ENCODE measurements at places on chromosomes 2 and 18.

- DNase-seq, result no peak
Observed at GRCh38 chr2:85812094-85812735, 58.4 kb downstream of the ATOH8 start.

DNA sequence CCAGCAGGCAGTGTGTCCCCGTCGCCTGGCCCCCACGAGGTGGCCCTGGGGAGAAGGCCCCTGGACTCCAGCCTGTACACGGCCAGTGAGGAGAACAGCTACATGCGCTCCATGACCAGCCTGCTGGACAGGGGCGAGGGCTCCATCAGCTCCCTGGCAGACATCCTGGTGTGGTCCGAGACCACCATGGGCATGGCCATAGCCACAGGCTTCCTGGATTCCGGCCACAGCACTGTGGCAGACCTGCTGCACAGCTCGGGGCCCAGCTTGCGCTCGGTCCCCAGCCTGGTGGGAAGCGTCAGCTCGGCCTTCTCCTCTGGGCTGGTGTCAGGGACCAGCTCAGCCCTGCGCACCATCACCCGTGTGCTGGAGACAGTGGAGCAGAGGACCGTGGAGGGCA, 1.0 kb downstream of the TEX44 start:
- no peak for DNase-seq

DNA sequence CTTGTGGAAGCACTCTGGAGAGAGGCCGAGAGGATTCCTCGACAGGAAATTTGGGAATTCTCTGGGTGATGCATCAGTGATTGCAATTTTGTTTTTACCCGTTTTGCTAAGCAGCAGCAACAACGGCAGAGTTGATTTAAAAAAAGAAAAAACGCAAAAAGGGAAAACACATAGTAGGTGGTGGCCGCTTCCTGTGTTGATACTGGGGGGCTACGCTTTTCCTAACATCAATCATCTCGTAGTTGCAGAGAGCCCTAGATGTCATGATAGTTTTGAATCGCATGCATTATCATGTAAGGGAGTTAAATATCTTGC, 271 bp upstream of the RBM43 start:
- DNase-seq, result no peak

DNA sequence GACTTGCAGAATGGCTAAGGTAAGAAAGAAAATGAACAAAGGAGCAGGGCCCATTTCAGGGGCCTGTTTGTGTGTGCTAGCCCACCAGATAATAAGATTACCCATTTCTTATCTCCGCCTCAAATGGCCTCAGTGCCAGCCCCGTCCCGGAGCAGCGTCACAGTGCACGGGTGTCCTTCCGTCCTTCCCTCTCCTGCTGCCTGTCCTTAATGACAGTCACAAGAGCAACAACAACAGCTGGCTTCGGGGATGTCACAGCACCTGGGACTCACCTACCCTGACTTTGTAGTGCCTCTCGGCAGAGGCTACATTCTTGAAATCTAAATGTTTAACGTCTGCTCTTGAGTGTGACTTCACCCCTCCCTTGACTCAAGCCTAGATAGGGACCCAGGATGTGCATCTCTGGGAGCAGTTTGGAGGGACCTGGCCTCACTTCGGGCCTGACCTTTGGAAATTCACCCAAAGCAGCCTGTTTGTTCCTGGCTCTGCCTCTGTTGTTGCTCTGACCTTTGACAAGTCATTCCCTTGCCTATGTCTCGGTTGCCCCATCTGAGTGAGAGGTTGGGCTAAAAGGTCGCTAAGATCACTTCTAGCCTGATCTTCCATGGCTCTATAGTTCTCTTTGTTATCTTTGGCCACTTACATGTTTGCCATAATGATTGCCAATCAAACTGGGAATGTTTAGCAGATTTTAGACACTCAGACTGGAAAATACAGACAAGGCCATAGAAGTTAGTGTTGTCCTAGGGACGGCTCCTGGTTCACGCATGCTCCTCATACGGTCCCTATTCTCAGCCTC, 122.5 kb downstream of the KLHL29 start:
- DNase-seq, result no peak

GRCh38 chr2:10433947-10434885, 13.9 kb downstream of the ODC1 start:
- no peak for DNase-seq

DNA sequence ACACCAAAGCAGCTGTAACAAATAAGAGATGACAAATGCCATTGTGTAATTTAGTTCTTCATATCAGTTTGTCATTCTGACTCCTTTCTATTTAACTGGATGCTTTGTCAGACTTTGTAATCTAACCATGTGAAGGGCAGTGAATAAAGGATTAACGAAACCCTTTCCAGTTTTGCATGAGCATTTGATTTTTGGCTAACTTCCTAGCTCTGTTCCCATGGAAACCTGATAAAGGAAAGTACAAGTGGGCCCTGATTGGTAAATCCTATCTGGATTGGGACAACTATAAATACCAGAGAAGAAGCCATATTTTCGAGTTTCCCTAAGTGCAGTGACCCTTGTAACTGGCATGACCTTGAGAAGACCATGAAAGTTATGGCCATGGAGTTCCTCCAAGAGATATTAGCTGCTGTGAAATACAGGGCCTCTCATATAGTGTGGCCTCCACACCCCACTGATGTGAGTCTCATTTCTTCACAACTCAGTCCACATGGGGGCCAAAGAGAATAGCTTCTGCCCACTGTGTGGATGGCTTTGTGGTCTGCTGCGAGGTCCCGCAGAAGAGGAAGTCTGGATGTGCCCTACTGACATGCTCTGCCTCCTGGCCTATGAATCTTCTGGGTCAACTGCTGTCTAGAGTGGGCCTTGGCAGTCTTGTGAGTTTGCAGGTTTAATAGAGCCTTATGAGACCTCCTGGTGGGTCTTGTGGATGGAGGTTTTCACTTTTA, 38.2 kb upstream of the CYP1B1 start:
- no peak for DNase-seq

DNA sequence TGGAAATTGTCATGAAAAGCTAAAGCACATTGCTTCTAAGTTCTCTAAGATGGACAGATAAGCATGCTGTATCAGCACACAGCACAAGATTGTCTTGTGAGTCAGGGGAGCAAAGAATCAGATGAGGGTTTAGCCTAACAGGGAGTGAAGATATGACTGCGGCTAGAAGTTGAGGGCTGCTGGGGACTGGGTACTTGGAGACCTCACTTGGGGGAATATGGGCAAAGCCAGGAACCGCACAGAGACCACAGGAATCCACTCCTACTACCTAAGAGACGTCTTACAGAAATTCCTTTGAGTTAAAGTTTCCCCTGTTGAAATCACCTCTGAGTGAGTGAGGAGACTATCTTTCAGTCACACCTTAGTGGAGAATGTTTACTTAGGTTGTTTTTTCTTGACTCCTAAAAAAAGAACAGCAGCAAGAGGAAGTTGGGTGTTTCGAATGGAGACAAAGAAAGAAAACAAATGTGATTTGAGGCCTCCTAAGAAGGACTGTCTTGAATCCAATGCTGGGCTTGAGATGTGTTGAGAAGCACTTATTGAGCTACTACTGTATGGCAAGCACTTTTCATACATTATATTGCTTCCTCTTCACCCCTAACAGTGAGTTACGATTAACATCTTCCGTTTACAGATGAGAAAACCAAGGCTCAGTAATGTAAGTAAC, 100.7 kb downstream of the ANKRD44 start:
- no peak for DNase-seq

DNA sequence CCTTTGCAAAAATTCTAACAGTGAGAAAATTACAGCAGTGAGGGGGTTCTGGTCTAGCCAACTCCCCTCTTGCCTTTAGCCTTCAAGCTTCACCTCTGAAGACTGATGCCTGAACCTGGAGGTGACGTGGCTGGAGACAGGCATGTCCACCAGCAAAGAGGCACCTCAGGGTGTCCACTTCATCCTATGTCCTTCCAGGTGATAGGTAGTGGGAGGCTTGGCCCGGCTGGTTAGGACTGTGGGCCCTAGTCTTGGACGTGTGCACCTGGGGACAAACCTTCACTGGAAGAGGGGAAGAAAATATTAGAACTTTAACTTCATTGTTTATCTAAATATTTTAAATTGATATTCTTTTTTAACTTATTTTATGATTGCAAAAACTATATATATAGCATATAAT, 35.5 kb upstream of the EDAR start:
- DNase-seq, result no peak

DNA sequence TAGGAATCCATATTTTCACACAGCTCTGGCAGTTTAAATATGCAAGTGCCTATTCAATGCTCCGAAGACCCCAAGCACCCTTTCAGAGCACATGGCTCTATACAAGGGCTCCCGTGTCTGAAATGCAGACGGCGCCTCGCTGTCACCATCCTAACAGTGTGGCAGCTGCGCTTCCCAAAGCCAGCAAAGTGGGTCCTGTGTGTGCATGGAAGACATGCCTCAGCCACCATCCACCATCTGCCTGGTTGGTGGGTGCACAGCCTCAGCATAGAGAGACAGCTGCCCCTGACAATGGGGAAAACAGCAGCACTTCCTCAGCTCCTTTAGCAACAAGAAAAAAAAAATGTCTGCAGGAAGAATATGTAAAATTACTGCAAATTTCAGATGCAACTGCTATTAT, 218.1 kb downstream of the SP3 start:
- DNase-seq, result no peak

DNA sequence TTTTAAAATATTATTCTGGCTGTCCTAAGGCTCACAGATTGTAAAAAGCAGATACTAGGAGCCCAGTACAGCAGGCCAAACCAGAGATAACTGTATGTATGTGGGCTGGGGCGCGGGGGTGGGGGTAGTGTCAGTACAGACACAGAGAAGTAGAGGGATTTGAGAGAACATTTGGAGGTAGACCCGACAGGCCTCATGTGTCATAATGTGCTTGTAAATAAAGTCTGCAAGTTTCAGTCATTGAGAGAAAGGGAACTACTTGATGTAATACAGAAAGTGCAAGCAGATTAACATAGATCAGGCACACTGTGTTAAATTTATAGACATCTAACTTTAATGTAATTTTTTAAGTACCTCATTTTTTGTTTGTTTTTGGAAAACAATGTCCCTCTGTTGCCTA, 7.4 kb upstream of the POLI start:
- DNase-seq, result no peak

GRCh38 chr18:22314001-22314400, 103.7 kb downstream of the CTAGE1 start:
- DNase-seq, result no peak

DNA sequence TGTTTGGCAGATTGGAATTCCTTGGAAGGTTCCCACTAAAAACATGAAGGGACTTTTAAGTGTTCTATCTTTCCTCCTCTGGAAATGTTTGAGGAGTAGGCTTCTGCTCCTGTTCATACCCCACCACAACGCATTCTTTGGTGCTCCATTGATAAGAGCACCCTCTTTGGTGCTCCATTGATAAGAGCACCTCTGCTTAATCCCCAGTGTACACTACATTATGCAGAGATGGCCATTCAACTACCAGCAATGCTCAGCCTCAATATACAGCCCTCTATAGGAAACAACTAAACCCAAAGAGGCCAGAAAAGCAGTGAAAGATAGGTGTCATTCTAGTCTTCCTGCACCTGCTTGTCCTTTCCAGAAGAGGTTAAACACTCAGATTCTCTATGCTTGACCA, 1.8 kb upstream of the CHAC2 start:
- no peak for DNase-seq

DNA sequence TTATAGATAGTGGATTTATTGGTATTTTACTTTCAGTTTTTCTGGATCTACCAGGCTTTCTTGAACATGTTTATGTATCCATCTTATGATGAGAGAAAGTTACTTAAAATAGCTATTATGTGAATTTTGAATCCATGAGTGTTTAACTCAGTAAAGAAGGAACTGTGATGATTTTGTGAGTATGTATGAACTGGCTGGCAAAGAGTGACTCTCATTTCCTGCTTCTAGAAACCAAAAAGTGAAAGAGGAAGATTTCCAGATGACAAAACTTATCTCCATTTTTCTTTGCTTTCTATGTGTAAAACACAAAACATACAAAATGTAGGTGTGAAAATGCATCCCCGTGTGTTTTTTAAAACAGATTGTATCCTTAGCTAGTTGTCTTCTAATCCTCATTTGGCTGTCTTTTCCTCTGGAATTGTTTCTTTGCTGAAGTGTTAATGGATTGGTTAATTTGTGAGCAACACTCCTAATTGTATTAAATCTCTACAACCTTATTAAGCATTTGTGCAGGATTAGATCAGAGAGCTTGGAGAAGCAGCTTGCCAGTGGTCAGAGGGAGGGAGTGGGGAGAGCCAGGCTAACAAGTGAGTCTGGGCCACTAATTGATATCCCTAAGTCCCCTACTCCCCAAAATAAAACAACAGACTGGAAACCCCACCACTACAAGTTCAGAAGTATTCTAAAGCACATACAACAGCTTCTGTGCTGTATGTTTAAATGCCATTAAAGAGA, 23.9 kb downstream of the PTPRM start:
- no peak for DNase-seq

GRCh38 chr2:144559681-144560080, 39.8 kb upstream of the ZEB2 start:
- DNase-seq, result no peak

DNA sequence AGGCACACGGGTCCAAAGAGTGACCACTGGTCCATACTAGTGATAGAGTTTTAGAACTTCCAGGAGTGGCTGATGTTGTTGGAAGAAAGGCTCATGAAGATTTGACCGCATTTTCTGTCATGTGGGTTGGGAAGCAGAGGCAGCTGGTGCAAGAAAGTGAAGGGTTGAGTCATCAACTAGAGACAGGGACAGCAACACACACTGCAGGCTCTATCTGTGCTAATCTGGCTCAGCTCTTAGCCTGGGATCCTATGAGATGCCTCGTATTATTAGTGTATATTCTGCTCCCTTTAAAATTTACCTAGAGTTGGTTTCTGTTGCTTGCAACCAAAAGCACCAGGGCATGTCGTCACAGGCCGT, 2.5 kb upstream of the SH3RF3 start:
- DNase-seq, result no peak
